ENCODE measurements at places on chromosomes 13 and 19.
A peak's percentile ranks its signal among the peaks of the same experiment; 100 is the strongest.

DNA sequence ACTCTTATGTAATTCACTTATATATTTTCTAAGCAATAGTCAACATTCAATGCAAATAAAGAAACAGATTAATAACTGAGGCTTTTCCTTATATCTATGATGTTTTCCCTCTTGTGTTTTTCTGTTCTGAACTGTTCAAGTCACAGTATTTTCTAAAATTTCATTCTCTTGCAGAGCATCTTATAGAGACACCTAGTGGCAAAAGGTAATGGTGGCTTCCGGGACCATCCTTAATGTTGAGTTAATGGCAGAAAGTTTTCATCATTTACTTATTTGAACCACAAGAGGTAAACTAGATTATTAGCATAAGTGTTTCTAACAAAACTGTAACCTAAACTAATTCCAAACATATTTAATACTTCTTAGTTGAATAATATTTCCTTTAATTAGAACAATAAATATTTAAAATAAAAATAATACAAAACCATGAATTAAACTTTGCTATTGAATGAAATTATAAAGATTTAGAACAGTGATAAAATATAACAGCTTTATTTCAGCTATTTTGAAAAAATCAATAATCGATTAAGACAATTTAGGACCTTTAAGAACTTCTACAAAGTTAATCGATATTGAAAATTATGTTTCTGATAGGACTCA, 1.7 kb upstream of the SLITRK5 start:
- DNase-seq, result no peak

GRCh38 chr13:76552807-76553206, 333.4 kb downstream of the KCTD12 start:
- DNase-seq, result no peak

DNA sequence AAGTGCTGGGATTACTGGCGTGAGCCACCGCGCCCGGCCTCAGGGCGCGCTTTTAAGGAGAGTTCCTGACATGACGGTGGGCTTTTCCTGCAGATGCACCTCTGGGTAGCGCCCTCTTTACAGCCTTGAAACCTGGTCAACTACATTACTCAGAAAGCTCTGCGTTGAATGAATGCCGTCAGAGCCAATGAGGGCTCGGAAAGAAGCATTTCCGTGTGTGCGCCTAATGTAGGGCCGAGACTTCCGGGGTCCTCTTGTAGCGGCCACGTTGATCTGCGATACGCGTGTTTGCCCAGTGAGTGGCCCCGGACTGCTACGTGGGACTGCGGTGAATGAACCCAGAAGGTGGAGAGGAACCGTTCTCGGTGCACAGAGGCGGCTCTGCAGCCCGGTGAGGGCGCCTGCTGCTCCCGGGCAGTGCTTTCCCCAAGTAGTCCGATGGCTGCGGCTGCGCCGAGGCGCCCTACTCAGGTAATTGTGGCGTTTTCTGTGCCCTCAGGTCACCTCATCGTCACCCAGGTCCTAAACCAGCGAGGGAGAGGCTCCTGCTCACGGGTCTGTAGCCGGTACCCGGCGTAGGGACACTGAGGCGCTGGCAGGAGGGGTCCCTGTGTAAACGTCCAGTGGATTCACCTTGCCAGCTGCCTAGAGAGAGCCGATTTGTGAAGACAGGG, 4.9 kb upstream of the ZNF552 start:
- DNase-seq, result peak; percentile 65

DNA sequence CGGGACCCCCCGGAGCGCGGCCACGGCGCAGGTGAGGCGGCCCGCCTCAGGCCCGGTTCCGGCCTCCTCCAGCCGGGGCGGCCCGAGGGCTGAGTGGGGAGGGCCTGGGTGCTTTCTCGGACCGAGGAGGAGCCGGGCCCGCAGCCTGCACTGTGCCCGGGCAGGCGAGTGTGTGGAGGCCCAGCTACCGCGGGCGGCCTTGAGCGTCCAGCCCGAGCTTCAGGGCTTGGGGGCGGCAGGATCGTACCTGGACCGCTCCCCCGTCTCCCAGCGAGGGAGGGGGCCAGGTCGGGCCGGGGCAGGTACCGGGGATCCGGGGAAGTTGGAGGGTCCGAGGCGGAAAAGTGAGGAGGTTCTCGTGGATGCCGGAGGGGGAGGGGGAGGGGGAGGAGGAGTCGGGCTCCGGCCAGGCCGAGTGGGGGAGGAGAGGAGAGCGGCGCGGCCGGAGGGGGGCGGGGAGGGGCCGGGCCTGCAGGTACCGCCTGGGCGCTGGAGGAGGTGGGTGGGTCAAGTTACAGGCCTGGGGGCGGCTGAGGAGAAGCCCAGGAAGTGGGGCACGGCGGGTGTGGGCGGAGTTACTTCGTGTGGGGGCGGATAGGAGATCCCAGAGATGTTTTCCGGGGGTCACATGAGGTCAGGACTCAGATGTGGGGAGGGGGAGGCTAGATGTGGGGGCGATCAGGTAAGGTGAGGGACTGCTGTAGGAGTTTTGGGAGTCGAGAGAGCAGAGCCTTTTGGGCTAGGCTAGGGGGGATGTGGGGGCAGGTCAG, 545 bp downstream of the NACC1 start:
- DNase-seq, result no peak

DNA sequence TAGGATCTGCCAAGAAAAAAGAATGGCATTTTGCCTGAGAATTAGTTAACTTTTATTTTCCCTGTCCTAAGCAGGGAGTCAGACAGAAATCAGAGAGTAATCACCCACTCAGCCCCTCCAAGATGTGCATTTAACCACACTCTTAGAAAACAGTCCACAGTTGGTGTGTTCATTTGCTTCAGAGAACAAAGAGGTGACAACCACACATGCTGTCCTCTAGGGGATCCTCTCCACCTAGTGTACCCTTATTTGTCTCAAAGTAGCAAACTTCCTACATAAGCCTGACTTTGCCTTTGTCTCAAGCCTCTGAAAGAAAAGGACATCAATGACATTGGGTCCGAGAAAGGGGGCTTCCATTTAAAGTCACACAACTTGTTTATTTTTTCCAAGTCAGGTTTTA, 107.0 kb upstream of the RFC3 start:
- no peak for DNase-seq

DNA sequence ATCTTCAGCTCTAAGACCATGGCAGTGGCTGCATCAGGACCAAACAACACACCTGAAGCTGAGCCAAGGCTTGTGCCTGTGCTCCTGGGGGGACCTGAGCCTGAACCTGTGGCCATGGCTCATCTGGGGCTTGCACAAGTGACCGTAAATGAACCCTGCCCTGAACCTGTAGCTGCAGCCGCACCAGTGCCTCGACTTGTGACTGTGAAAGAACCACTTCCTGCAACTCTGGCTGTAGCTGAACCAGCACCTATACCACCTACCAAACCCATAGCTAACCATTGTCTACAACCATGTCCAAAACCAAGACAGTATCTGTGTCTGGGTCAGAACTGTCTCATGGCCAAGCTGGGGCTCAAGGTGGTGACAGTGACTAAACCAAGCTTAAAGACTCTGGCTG, 28.2 kb upstream of the SDHAF1 start:
- no peak for DNase-seq

GRCh38 chr13:43333176-43333575, 309.8 kb downstream of the DNAJC15 start:
- DNase-seq, result no peak

Data from activated T-cell treated with anti-CD3 and anti-CD28 coated beads for 4 hours (primary cell).